Esophagus squamous epithelium (tissue), 5 donors: ENCODE measurements at places on chromosomes 2 and 18. TPM values are rescaled to one million over a fixed set of nuclear protein-coding genes. Genes with fewer than 3 reads are reported as not detected.

DNA sequence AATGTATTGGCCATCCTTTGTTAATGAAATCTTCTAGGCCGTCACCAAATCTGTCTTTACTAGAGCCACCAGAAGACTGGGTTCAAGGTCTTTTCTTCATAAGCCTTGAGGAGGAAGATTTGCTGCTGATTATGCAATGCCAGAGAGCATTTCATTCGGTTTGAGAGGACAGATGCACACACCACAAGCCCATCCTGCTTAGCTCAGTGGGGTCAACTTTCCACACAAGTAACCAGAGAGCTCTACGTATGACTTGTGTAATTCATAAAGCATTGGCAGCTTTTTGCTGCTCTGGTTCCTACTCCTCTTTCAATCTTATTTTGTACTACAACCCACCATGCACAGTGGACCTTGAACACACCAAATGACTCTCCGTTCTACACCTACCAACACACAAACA, 106.9 kb downstream of the OSR1 start:
- H3K36me3 ChIP-seq, result no peaks in the 10 kb centered on the region
- H3K27me3 ChIP-seq, result no peaks in the 10 kb centered on the region
- no peak for DNase-seq
- H3K4me3 ChIP-seq, result no peak overlapping the region

DNA sequence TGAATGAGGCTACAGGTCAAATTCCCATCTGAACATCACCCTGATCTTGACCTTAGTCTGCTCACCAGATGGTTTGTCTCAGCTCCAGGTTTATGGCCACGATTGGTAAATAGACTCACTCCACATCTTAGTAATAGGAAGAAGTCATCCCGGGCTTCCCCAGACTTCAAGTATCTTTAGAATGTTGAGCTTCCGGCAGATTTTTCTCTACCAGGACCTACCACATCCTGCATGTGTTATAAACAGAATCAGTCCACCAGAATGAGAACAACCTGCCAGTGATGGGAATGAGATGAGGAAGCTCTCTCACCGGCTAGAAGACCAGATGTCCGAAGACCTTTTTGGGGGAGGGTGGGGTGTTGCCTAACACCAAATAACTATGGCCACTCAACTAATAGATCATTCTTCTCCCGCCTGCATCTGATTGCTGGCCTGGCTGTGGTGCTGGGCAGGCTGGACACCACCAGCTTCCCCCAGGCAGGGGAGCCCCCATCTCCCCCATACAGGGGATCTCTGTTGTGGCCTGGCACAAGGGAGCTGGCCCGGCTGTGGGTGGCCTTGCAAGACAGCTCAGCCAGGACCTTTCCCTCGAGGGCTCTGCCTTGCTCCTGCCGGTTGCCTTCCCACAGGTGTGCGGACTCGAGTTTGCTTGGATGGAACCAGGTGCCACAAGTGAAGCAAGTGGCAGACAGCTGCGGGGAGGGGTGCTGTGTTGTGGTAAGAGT, 88.5 kb downstream of the SH3RF3 start:
- H3K4me1 ChIP-seq, result no peaks in the 10 kb centered on the region
- DNase-seq, result no peak
- no peaks in the 10 kb centered on the region for H3K36me3 ChIP-seq
- H3K27me3 ChIP-seq, result no peaks in the 10 kb centered on the region
- no peak overlapping the region for H3K4me3 ChIP-seq
- H3K27ac ChIP-seq, result peak overlapping the region; percentile 29

DNA sequence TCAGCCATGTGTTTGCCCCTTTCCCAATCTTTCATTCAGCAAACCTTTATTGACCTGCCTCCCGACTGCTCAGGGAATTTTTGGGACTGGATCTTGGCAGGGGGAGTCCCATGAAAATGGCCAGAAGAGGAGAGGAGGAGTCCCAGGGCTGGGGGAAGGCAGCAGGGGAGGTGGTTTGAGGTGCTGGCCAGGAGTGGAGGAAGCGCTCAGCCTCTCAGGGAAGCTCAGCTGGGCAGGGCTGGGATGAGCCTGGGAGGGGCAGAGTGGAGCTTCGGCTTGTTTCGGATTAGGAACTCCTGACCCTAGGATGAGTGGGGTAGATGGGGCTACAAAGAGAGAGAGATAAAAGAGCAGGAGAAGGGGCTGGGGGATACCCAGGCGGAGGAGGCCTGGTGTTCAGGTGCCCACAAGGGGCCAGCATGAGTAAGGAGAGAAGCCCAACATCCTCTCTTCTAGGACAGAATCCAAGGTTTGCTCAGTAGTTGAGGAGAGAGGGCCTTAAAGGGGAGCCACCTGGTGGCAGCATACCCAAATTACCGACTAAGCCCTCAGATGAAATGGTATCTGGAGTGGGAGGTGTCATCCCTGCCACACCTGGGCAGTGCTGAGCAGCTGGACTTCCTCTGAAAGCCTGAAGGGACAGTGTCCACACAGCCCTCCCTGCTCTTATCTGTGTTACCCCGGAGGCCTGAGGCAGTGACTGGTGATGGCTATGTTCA, 91.1 kb downstream of the INHBB start:
- no peak overlapping the region for H3K4me3 ChIP-seq
- H3K27ac ChIP-seq, result no peak overlapping the region
- no peaks in the 10 kb centered on the region for H3K27me3 ChIP-seq
- H3K4me1 ChIP-seq, result peaks cover 3% of the 10 kb centered on the region
- DNase-seq, result no peak
- no peaks in the 10 kb centered on the region for H3K36me3 ChIP-seq

R3HDM1 gene
- total RNA-seq, result 23.8 TPM
